Muscle of arm (tissue), 14 donors: ENCODE measurements at places on chromosomes 1 and 21. TPM values are rescaled to one million over a fixed set of nuclear protein-coding genes. Genes with fewer than 3 reads are reported as not detected.

Gene ERICH3
- polyA plus RNA-seq: 0.18 TPM

Gene EPHB2
- not detected for polyA plus RNA-seq

Gene NEK2
- polyA plus RNA-seq: 5.1 TPM

Gene ICOSLG
- 8.8 TPM for polyA plus RNA-seq

- no peak for DNase-seq
Measured at GRCh38 chr1:243399561-243400155, 143.8 kb downstream of the SDCCAG8 start.

- DNase-seq: no peak
Measured at GRCh38 chr1:47701741-47702515, 264.1 kb downstream of the FOXD2 start.

GRCh38 chr1:165371588-165372225 lies 15.2 kb upstream of the LMX1A start:
- no peak for DNase-seq

Gene TRIM58
- polyA plus RNA-seq: 3.5 TPM

- no peak for DNase-seq
Measured at GRCh38 chr1:94539496-94539895, 2.1 kb downstream of the F3 start.

Gene DHDDS
- 18.1 TPM for polyA plus RNA-seq

Gene SPRR2E
- polyA plus RNA-seq: not detected

DNA sequence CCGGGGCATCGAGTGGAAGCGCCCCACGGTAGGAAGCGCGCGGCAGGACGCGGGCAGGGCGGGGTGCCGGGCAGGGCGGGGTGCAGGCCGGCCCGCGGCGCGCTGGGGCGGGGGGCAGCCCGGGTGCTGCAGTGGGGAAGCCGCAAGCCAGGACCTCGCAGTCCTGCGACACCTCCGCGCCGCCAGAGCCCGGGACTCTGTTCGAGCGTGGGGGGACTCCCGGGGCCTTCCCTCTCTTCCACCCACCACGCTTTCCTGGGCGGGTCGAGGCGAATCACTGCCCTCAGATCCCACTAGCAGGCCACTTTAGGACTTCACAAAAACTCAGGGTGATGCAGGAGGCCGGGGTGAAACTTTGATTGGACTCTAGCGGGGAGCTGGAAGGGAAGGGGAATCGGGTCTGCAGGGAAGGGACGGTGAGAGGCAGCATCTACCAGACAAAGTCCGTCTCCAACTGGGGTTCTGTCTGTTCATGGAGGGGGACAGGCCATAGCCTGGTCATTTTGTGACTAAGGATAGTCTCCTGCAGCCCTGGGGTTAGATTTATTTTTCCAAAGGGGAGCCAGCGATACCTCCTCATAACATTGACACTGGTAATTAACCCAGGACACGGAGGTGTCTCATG lies 623 bp downstream of the CAPN2 start:
- no peak for DNase-seq

DNA sequence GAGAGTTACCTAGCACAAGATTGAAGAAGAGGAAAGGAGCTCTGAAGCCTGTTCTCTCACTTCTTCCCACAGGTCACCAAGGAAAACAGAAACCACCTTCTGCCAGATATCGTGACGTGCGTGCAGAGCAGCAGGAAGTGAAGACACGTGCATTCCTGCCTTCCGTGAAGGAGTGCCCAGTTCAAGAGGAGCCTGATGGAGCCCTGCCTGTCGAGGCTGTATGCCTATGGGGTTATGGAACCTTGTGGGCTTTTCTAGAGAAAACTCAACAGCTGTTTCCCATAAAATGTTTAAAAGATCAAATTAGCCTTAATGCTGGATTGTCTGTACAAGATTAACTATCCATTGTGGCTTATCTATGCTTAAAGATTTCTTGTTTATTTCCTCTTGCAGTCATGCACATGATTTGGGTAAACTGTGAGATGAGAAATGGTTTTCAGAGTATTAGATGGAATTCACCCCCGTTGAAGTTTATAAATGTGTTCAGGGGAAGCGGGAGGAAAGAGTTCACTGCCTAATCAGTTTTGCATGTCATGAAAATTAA lies 27.8 kb downstream of the NTPCR start:
- DNase-seq: no peak

Gene PLA2G4A
- 8.0 TPM for polyA plus RNA-seq

Gene ATP6V1G3
- not detected for polyA plus RNA-seq

Gene IGSF9
- 4.9 TPM for polyA plus RNA-seq
